Cardiac muscle cell (in vitro differentiated cells and primary cell): ENCODE measurements at places on chromosomes 12 and 14. TPM values are rescaled to one million over a fixed set of nuclear protein-coding genes. Genes with fewer than 3 reads are reported as not detected.

DNA sequence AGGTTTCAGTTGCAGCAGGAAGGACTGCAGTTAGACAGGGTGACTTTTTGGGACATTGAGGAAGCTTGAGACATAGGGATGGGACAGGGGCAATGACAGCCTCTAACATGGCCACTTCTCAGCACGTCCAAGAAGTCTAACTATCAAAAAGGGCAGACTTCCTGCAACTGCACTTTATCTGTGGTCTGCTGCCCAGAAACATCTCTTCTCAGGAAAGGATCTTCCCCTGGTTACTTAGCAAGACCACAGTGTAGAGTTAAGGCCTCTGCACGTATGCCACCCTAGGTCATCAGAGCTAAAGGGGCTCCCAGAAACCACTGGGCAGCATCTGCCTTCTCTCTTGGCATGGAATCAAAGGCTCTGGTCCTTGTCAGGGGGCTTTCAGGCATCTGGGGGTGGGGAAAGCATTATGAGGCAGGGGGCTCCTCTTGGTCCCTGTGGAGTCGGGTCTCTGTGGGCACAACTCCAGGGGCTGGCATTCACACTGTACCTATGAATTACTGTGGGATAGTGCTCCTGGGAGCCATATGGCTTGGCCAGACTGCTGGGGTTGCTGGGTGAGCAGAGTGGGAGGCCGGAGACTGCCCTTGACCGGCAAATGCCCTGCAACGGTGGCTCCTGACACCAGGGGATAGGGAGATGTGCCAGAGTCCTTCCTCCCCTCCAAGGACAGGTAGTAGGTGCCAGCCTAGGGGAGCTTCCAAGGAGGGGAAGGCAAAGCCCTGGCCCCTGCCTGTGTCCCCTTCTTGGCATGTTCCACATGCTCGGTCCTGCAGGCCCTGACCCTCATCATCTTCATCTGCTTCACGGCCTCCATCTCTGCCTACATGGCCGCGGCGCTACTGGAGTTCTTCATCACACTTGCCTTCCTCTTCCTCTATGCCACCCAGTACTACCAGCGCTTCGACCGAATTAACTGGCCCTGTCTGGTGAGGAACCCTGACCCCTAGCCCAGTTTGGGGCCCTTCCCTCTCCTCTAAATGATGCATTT is 1.0 kb downstream of the CMTM5 start:
- DNase-seq = no peak

- DNase-seq = no peak
These were observed 238.1 kb downstream of the FBXL14 start for GRCh38 chr12:1356285-1356684.

DNA sequence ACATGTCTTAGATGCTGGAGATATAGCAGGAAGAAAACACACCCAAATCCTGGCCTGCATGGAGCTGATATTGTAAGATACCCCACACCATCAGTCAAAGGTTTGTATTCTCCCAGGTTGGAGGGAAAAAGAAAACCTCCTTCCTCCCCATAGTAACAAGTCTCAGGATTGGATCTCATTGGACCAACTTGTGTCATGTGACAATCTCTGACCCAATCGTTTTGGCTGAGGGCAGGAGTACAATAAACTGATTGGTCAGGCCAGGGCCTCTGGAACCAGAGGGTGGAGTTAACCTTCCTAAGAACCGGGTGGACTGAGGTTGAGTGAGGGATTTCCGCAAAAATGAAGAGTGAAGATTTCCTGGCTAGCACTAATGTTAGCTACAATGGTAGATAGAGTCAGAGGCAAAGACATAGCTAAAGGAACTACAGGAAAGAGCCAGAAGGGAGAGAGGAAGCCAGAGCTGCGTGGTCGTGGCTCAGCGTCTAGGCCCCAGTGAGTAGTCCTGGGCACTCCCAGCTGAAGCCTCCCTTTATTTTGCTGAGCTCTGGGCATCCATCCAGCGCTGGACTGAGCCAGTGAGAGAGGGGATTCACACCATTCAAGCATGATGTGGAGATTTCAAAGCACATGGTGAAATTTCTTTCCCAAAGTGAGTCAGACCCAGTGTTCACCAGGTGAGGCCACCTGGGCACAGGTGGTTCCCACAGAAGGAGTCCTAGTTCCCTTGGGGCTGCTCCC is 219.9 kb downstream of the AACS start:
- DNase-seq = no peak

GRCh38 chr12:124727264-124727800 is 136.3 kb downstream of the SCARB1 start:
- DNase-seq = no peak

- DNase-seq = no peak
These were observed 96.7 kb downstream of the ETV6 start for GRCh38 chr12:11746024-11746771.

The PAPLN gene
- 1.2 and 4.2 TPM in 2 replicates for total RNA-seq
